ENCODE measurements at places on chromosomes 5 and 9. TPM values are rescaled to one million over a fixed set of nuclear protein-coding genes. Genes with fewer than 3 reads are reported as not detected.

ZNF367 gene
- total RNA-seq: 8.7 TPM

IFNB1 gene
- not detected for total RNA-seq

SLC45A2 gene
- not detected for total RNA-seq

TRIM32 gene
- 28.3 TPM for total RNA-seq

Data from renal cortical epithelial cell (primary cell).